ENCODE measurements at places on chromosomes 7 and 10.

- DNase-seq = no peak
Observed at GRCh38 chr10:3538656-3539531, 246.1 kb downstream of the KLF6 start.

- DNase-seq = no peak
Observed at GRCh38 chr10:84548869-84549268, 220.5 kb downstream of the CCSER2 start.

DNA sequence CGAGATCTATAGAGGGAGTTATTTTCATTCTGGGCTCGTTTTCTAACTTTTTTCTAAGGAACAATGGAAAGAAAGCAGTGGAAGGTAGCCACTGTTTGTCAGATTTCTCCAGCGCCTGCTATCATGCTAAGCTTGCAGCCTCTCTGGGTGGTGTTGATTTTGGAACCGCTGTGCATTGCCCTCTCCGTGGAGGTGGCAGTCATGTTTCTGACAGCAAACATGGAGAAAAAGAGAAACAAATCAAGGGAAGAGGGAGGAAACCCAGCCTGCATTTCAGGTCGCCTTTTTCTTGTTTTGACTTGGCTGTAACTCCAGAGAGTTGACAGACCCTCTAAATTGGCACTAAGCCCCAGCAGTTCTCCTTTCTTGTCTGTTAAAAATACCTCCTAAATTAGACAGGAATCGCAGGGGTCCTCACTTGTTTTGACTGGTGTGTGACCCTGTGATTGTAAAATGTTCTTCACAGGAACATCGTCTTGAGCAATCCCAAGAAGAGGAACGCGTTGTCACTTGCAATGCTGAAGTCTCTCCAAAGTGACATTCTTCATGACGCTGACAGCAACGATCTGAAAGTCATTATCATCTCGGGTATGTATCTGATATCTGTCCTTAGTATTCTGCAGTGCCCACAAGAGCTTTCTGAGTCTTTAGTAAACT, 4.8 kb downstream of the ECHDC3 start:
- DNase-seq = no peak

DNA sequence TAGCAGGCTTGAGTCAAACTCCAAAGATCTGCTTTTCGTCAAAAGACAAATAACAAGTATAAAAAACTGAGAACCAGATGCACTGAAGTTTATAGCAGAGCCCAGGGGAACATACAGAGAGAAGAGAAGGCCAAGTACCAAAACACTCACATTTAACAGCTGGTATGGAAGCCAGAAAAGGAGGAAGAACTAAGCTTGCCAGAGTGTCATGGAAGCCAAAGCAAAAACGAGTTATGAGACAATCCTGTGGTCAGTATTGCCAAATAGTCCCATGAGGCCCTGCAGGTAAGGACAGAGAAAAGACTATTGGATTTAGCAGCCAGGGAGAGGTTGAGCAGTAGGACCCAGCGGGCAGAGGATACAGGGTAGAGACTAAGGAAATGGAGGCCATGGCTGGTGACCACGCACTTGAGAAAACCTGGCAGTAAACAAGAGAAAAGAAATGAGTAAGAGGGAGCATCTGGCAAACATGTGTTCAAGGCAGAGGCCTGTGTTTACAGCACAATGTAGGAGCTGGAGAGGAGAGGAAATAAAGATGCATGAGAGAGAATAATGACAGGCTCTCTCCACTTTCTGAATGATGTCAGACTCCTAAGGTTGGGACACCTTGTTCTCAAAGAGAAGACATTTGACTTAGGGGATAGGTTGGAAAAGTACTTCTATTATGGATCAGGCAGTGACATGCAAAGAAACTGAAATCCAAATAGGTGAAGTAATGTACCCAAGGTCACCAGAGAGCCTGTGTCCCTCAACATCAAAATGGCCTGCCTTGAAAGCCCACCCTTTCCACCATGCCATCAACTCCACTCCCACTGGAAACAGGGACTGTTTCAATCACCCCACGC, 9.1 kb downstream of the CREB3L2 start:
- no peak for DNase-seq

DNA sequence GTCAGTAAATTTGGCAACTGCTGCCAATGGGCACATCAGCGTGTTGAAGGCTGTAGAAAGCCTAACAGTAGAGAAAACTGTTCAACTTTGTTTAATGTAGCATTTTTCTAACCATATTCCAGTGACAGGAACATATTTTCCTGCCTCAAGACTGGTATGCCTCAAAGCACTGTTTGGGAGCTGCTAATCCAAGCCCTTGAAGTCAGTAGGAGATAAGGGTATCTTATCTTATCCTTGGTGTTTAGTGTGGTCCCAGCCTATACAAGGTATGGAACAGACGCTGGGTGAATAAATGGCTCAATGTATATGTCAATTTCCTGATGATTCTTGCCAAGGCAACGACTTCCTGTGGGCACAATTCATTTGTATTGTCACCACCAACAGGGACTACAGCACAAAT, 97.5 kb upstream of the CREB5 start:
- DNase-seq = no peak

- DNase-seq = no peak
Observed at GRCh38 chr7:51006483-51007235, 224.0 kb upstream of the GRB10 start.

- DNase-seq = no peak
Observed at GRCh38 chr7:85776691-85777345, 590.0 kb upstream of the SEMA3D start.

- DNase-seq = no peak
Observed at GRCh38 chr10:59812519-59813122, 59.4 kb upstream of the MRLN start.

DNA sequence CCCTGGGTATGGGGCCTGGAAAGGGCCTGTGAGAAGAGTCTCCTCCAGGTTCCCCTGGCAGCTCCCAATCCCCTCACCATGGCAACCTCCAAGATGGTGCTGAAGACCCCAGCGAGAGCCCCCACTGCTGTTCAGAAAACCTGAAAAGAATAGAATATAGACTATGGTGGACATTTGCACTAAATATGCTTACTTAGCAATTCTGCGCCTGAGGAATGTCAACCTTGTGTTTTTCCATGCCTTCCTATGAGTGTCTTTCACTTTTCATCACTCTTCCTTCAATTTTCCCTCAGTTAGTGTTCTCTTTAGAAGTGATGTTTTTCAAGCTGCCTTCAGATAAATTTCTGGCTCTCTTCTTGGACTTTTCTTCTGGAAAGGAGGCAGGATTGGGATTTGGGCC, 589.2 kb downstream of the LRMDA start:
- no peak for DNase-seq

DNA sequence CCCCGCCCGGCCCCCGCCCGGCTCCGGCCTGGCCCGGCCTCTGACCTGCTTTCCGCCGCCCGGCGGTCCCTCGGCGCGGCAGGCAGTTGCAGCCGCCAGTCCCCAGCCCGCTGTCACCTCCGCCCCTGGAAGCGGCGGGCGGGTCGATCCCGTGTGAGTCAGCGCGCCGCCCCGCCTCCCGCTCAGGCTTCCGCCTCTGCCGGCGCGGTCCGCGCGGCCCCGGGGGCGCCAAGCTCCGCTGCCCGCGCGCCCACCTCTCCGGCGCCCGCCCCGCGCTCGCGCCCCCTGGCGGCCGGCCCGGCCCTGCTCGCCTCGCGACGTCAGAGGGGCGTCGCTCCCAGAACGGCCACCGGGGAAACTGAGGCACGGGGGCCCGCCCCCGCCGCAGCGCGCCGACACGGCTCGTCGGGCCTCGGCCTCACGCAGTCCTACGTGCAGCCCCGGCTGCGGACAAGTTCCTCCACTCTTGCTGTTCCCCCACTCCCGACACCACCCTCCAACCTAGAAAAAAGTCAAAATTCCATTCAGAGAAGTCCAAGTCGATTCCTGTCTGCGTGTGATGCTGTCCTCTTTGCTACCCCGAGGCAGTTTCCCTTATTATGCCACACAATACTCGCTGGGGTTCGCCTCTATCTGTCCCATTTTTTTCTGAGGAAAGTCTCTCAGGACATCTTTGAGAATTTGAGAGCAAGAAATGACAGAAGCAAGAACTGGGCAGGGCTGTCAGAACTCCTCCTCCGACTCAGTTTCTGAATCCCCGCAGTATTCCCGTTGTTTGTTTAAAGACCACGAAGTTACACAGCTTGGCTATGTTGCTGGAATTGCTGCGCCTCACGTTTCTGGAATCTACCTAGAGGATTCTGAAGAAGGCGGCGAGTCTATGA, at the start of gene DNMBP:
TSS of gene DNMBP (minus strand) at position 155 of the 884 bp plus-strand sequence. CDS start 37,823 bp downstream, outside the sequence.
- DNase-seq = peak; percentile 78

GRCh38 chr7:139264220-139264619, 33.2 kb downstream of the UBN2 start:
- no peak for DNase-seq

DNA sequence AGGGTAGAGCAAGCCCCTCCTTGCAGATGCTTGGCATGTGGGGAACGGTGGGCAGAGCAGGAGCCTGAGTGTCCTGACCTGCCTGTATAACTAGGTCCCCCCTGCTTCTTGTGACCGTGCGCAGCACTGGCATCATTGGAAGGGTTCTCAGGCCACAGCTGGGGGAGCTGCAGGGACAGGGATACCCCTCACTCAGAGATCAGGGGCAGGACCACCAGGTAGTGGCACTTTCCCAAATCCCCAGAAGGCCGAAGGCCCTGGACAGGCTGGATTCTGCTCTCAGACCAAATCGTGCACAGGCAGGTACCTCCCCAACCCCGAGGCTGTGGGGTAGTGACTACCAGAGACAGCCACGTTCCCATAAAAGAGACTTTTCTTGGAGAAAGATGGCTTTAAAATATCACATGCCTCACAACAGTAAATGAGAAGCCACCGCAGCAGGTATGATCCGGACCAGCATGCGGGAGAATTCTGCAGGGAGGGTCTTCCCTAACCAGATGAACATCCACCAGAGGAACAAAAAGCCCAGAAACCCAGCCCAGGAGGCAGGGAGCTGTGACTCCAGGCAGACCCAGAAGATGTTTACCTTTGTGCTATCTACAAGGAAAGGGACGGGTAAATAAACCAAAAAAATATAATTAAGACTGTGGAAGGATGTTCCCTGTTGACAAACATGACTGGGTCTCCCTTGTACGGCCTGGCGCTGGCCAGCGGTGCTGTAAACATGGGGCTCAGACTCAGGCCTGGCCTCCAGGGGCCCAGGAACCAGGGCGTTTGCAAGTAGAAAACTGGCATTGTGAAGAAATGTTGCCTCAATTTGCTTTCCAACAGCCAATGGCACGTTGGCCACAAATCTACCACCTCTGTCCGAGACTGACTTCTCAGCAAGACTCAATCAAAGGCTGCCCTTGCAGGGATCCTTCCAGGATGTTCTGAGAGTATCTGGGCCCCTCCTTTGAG, 180.0 kb downstream of the TNS3 start:
- no peak for DNase-seq

DNA sequence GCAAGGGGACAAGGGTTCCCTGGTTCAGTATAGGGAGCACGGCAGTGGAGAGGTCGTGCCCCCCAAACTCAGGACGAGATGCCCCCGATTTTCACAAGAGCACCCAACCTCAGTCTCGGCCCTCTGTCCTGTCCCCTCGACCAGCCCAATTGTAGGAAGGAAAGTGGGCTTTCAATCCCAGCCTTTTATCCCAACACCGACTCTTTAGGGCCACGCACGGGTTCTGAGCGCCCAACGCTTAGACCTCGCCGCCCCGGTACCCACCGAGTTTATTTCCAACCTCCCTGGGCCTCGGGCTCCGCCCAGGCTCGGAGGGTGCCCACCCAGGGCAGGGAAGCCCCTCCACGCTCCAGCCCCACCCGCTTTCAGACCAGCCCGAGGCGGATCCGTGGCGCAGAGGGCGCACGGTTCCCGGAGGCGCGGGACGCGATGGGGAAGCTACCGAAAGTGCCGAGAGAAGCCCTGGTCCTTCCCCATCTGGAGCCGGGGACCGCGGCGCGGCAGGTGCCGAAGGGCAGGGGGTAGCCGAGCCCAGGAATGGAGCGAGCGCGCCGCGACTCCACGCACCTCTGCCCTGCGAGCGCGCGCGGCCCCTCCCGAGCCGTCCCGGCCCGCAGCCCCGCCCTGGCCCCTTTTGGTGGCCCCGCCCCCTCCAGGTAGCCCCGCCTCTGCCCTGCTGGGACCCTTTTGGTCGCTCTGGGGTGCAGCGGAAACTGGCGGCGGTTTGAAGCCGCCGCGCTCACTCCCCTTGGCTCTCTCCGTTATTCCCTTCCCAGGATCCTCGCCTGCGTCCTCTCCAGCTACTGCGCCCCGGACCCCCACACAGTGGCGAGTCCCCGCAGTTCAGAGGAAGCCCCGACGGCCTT, 20.4 kb downstream of the GRID2IP start:
- DNase-seq = peak; percentile 69

DNA sequence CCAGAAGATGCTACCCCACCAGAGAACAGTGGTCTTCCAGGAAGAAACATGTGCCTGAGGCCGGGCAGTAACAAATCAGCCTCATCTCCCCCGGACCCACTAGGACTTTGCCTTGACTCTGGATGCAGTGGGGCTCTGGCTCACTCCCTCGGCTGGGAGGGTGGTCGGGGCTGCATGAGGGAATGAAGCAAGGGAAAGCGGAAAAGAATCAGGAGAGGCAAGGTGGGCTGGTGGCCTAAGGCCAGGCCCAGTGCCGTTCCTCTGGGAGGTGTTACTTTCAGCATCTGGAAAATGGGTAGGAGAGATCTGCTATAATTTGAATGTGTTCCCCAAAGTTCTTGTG, 51.8 kb downstream of the CLEC2L start:
- DNase-seq = no peak

DNA sequence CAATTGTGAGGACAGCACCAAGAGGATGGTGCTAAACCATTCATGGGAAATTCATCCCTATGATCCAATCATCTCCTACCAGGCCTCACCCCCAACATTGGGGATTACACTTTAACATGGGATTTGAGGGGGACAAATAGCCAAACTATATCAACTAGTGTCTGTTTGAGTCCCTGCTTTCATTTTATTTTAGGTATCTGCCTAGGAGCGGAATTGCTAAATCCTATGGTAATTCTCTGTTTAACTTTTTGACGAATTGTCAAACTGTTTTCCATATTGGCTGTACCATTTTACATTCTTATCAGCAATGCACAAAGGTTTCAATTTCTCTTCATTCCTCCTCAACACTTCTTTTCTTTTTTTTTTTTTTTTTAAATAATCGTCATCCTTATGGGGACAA, 318.4 kb upstream of the NRP1 start:
- no peak for DNase-seq

DNA sequence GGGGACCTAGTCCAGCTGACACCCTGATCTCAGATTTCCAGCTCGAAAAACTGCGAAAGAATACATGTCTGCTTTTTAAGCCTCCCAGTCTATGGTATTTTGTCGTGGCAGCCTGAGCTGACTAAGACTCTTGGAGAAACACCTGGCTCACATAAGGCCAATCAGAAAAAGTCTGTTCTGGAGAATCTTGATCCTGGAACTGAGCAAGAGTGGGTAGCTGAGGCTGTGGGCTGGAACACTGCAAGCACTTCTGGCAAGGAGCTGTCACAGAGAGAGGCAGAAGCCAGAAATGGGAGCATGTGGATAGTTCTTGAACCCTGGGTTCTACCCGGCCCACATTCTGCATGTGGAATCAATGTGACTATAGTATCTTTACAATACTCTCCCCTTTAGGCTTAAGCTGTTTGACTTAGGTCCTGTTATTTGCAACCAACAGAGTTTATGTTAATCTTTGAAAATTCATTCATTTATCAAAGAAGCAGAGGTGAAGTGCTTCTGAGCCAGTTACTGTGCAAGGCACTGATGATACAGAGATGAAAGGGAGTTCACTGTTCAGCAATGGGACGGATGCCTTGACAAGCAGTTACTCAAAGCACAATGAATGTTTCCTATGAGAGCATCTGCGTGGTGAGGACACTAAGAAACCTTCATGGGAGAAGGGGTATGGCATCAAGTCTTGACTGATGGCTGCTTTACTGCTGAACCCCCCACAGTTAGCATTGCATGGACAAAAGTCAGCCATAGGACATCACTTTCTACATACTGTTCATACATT, 4.4 kb upstream of the C10orf90 start:
- no peak for DNase-seq

All from CD4-positive, alpha-beta T cell treated with Interleukin-4 for 1 hour (primary cell).